ENCODE measurements at places on chromosomes 4 and X.

DNA sequence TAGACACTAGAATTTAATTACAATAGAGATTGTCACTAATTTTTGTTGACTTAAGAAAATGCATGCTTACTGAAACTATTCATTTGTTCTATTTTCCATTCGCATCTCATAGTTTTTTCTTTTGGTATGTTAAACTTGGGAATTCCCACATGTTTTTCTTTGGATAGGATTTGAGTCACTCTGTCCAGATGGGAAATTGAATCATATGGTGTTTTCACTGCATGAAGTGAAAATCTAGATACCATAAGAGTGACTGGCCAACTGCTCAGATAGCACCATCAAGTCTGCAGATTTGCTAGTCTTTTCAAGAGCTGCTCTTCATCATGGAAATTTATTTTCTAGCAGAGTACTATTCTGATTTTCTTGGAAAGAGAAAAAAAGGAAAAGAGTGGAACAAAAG lies 172.6 kb downstream of the FAM47B start:
- DNase-seq: no peak

DNA sequence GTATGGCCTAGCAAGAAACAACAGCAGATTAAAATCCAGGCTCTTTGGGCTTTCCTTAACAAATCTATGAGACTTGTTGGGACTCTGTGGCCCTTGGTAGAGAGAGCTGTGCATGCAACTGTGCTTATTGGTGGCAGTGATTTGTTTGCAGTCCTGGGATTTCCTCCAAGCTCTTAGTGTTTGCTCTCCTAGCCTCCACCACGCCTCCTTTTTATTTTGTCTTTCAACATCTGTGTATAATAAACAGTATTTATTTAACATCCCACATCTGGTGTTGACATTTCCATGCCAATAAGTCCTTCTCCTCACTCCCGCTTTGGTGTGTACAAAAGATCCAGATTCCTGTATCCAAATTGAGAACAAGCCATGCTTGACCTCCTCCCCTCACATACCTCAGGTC lies 3.1 kb downstream of the TNMD start:
- DNase-seq: no peak

DNA sequence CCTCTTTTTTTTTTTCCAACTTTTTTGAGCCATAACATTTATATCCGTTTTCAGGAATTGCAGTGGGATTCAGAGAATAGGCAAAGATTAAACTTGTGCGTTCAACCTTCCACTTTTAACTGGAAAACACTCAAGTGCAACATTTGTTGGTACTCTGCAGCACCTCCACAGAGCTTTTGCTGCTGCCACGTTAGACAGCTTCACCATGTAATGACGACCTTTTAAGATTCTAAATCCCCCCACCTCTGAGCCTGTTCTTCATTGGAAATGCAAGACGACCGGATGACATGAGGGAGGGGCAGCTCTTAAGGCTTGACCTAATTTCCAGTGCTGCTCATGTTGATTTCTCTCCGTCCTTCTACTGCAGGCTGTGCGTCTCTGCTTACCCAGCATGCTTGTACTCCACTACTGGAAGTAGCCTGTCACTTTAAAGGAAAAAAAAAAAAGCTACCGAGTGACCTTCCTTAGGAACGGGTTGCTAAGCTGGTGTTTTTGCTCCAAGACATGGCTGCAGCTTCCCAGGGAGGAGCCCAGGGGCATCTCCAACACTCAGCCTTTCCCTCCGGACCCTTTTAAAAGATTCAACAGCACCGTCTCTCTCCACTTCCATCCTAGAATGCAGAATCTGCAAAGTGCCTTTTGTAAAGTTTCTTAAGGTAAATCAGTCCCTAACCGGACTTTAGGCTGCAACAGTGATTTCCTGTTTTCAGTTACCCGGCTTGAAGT lies at the start of gene CC2D2A:
TSS of gene CC2D2A (plus strand) at position 481 of the 726 bp plus-strand sequence. CDS start 6,051 bp downstream, outside the sequence.
- DNase-seq: no peak

DNA sequence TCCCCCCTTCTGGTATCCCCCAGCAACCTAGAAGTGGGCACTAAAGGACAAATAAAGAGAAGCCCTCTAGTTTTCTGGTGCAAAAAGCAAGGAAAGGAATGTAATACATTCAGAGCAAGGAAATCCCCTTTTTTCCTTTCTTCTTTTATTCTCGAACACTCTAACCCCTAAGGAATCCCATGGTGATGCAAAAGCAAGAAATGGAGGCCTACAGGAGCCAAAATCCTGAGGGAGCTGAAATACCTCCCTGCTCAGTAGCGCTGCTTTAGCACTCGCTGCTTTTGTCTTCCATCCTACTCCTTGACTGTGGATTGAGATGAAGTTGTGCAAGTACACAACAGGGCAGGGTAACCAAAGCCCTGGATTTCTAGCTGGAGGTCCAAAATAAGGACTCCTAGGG lies 251.0 kb downstream of the PRDM5 start:
- no peak for DNase-seq

DNA sequence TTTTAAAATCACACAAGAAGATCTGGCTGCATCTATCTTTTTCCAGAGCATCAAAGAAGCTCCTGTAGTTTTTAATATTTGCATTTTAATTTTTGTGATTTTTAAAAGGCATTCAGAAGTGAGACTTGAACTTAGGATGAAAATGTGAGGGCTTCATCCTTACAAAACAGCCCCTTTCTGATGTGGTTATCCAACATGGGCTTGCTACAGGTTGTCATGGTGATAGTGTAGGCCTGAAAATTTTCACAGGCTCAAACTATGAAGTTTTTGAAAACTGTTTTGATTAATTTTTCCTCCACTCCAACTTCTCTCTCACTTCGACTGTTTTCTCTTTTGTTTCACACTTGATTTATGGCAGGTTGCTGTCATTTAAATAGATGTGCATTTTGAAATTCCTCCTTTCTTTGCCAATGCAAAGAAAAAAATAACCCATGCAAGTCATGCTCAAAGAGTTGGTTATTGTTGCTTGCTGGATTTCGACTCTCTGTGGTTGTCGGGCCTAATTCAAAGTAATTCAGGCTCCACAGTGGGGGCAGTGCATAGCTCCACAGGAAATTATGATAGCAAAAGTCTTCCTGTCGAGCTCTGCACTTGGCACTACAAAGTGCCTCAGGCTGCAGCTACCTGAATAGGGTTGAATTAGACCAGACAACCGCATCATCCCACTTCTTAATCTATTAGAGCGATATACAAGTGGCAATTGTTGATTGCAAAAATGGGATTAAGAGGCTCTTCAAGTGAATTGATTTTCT lies 201.0 kb upstream of the GPR101 start:
- DNase-seq: no peak

- DNase-seq: no peak
Measured at GRCh38 chr4:92215476-92215875, 88.3 kb upstream of the GRID2 start.

DNA sequence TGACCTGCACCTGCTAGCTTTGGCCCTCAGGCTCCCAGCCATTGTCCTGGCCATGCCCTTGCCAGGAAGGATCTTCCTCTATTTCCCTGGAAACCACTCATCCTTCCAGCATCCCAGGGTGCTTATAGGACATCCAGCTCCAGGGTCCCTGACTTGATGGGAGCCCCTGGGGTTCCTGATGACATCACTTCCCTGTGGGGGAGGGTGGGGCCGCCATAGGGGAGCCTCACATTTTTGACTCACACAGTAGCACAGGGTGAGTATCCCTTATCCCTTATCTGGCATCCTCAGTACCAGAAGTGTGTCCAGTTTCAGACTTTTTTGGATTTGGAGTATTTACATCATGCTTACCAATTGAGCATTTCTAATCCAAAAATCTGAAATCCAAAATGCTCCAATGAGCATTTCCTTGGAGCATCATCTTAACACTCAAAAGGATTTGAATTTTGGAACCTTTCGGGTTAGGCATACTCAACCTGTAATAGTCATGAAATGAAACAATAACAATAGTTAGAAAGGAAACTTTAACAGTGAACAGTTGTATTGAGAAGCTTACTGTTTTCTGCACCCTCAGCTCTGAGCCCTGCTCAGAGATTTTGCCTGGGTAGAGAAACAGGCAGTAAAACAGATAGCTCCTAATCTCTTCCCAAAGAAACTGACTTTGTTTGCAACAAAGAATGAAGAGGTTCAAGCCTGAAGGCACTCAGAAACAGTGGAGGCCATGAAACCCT lies 22.1 kb downstream of the TNIP2 start:
- no peak for DNase-seq

DNA sequence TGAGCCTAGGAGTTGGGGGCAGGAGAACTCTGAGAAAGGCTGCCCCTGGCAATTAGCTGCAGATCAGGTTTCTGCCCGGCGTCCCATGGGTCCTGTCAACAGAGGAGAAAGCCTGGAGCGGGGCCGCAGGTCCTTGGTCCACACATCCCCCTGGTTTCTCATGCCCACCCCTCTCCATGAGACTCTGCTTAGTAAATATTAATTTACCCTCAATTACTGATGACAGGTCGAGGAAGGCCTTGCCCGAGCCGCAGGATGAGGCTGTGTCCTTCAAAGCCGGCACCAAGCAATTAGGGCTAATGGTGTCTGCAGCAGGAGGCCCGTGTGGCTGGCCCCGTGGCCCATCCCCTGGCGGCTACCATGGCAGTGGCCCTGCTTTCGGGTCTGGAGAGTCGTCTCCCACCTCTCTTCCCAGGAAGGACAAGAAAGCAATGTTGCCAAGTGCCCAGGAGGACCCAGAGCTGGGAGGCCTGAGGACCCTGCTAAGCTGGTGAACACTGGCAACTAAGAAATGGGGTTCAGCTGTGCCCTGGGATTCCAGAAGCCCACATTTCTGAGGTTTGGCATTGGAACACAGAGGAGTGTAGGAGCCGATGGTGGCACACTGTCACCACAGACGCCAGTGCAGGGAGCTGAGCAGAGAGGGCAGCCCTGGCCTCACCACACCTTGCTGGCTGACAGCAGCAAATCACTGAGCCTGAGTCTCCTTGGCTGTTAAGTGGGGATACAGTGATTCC lies 114.6 kb downstream of the CPZ start:
- no peak for DNase-seq

DNA sequence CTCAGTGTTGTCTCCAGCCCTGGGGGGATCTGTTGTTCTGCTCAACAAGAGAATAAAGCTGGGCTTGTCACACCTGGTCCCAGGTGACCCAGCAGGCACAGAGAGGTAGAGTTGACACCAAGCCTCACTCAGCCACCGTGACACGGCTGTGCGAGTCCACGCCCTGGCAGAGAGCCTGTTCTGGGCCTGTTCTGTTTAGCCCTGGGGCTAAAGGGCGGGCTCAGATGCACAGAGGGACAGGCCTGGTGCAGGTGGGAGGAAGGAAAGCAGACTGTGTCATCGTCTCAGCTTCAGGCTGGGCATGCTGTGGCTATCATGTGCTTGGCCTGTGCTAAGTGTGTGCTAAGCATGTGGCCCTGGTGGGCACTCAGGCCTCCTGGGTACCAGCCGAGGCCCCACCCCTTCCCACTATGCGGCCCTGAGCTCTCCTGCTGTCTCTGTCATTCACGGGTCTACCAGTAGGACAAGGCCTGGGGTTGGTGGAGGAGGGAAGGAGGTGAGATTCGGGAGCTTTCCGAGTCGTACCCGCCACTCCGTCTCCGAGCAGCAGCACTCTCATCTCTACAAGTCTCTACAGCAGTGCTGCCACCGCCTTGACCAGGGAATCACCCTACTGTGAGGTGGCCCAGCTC lies 10.8 kb downstream of the WFS1 start:
- no peak for DNase-seq

DNA sequence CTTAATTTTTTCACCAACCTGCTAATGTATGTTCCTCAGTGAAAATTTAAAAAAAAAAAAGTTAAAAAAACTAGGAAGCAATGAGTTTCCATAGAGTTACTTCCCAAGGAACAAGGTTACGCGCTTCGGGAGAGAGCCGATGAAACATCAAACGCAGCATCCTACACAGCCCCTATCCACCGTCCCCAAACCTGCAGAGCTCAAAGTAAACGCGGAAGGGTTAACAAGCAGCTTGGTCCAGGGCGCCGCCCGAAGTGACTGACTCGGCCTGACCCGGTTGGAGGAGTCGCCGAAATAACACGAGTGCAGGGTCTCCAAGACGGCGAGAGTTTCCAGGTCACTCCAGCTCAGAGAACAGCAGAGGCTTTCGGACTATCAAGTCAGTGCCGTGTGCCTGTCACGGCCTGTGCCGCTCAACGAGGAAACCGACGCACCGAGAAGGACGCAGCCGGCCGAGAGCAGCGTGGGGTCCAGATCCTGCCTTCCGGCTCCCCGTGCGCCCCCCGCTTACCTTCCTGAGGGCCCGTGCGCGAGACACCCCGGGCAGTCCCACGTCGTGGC lies 512 bp downstream of the NOP14 start:
- DNase-seq: no peak
